ENCODE measurements at places on chromosomes 2 and 18. TPM values are rescaled to one million over a fixed set of nuclear protein-coding genes. Genes with fewer than 3 reads are reported as not detected.

TGFA gene
- total RNA-seq, result 1.1 TPM

CBLN2 gene
- total RNA-seq, result 0.16 TPM

GRCh38 chr2:18752022-18752493, 162.7 kb upstream of the NT5C1B start:
- H3K4me3 ChIP-seq, result no peak overlapping the region
- H3K4me1 ChIP-seq, result peaks cover 9% of the 10 kb centered on the region
- no peak for DNase-seq

DNA sequence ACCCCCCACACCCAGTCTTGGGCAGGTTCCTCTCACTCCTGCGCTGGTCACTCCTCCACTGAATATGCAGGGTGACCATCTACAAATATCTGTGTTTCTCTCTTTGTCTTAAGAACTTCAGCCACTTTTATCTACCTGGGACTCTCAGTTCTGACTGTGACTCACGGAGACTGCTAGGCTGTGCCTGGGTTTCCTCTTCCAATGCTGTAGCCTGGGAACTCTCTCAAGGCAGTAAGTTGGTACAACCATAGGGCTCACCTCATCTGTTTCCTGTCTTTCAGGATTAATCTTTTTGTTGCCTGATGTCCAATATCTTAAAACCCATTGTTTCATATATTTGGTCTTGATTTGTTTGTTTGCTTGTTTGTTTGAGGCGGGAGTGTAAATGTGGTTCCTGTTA, 47.2 kb upstream of the ZNF396 start:
- H3K27me3 ChIP-seq, result no peaks in the 10 kb centered on the region
- H3K36me3 ChIP-seq, result no peaks in the 10 kb centered on the region
- H3K4me1 ChIP-seq, result no peaks in the 10 kb centered on the region
- DNase-seq, result no peak

CCBE1 gene
- 61.1 TPM for total RNA-seq

GRCh38 chr2:235045973-235046343, 94.1 kb downstream of the SH3BP4 start:
- peaks cover 4% of the 10 kb centered on the region for H3K36me3 ChIP-seq
- H3K27me3 ChIP-seq, result no peaks in the 10 kb centered on the region

DNA sequence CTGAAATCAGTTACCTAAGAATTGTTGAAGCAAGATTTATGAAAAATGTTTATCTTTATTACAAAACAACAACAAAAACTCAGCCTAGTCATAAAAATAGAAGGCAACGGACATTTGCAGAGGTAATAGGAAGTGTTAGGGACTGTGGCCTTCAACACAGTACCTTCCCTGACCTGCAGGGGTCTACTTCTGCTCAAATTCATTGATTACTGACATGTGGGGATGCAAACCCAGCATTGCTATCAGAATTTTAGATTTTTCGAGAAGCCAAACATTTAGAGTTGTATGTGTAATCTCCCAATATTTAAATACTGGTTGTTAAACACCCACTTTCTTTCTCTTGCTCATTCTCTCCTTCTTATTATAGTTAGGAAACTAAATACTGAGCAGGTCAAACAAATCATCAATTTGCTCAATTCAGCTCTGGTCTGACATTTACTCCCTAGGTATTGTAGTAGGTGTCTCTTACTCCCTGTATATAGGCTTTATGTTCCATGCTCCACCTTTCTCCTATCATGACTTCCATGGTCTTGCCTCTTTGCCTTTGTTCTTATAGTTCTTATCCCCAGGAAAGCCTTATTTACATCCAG, 198.5 kb downstream of the UBE2E3 start:
- no peak overlapping the region for H3K27ac ChIP-seq
- no peak for DNase-seq
- H3K4me3 ChIP-seq, result no peak overlapping the region
- no peaks in the 10 kb centered on the region for H3K36me3 ChIP-seq
- no peaks in the 10 kb centered on the region for H3K4me1 ChIP-seq
- no peaks in the 10 kb centered on the region for H3K27me3 ChIP-seq

DNA sequence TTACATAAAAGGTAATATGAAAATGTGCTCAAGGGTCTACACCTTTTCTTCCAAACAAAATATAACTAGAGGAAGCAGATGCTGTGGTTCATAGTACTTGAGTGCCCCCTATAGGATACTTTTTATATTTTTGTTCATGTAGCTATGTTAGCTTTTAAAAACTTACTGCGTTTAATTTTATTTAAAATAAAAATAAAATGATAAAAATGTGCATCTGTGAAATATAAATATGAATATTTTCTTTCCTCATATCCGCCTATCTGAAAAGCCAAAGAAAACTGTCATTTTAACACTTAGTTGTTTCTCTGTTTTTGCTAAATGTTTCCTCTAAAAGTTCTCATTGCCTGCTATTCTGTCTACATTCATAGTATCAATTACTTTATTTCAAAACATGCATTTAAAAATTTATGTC, 9.6 kb upstream of the LRP1B start:
- H3K27me3 ChIP-seq, result no peaks in the 10 kb centered on the region
- no peak overlapping the region for H3K4me3 ChIP-seq
- H3K27ac ChIP-seq, result no peak overlapping the region
- DNase-seq, result no peak

- H3K27me3 ChIP-seq, result no peaks in the 10 kb centered on the region
- no peak overlapping the region for H3K27ac ChIP-seq
- H3K4me1 ChIP-seq, result no peaks in the 10 kb centered on the region
- DNase-seq, result no peak
Measured at GRCh38 chr2:146817613-146818012, 1027.2 kb upstream of the ACVR2A start.

DNA sequence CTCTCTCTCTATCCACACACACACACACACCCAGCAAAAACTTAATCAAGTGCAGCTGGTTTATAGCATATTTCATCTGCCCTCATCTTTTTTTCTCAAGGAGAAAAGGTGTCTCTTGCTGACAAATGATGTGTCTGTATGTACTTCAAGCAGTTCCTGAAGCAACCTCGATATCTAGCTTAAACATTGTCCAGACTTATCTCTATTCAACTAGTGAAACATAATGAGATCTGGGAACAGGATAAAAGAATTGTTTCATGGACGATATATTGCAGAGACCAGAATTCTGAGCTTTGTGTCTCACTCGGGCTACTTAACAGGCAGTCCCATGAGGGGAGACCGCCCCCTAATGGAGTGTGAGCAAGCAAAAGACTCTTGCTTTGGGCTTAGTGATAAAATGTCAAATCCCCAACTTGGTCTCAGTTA, 929.2 kb upstream of the SOX11 start:
- H3K27me3 ChIP-seq, result no peaks in the 10 kb centered on the region
- H3K36me3 ChIP-seq, result no peaks in the 10 kb centered on the region
- H3K4me1 ChIP-seq, result no peaks in the 10 kb centered on the region
- no peak overlapping the region for H3K4me3 ChIP-seq

DYNAP gene
- total RNA-seq, result not detected

OXER1 gene
- total RNA-seq, result 2.6 TPM

MALL gene
- 5.8 TPM for total RNA-seq

CRYBA2 gene
- total RNA-seq, result not detected

- no peaks in the 10 kb centered on the region for H3K36me3 ChIP-seq
- no peak for DNase-seq
- no peak overlapping the region for H3K4me3 ChIP-seq
- H3K27me3 ChIP-seq, result no peaks in the 10 kb centered on the region
Measured at GRCh38 chr2:191693778-191694177, 15.8 kb downstream of the NABP1 start.

GRCh38 chr2:197191177-197191939, 119.2 kb downstream of the ANKRD44 start:
- H3K4me1 ChIP-seq, result peaks cover 15% of the 10 kb centered on the region
- DNase-seq, result no peak
- H3K27ac ChIP-seq, result no peak overlapping the region
- no peak overlapping the region for H3K4me3 ChIP-seq
- H3K36me3 ChIP-seq, result no peaks in the 10 kb centered on the region

DNA sequence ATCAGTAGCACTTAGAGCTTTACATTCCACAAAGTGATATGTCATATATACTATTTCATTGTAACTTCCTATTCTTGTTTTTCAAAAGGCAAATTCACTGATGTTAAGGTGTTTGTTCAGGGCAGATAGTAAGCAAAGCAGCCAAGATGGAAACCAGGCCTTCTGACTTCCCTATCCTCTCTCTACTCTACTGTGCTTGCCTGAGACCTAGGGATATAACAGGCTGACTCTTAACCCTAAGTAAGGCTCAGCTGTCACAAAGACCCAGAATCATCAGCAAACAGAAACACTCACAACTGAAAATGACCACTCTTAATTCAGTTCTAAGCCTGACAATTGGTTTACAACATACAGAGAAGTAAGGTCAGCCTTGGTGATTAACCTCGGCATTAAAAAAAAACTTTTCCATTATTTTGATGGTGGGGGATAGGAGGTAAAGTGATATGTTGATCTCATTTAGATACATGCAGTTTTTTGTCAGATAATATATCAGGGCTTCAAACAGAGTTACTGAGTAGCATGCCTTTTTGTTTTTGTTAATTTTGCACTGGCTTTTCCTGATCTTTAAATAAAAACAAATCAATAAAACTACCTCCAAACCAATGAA, 95.4 kb upstream of the CHRNA1 start:
- no peak for DNase-seq
- no peak overlapping the region for H3K27ac ChIP-seq
- no peaks in the 10 kb centered on the region for H3K27me3 ChIP-seq
- H3K36me3 ChIP-seq, result no peaks in the 10 kb centered on the region

- H3K4me3 ChIP-seq, result no peak overlapping the region
- peak overlapping the region; percentile 74 for H3K27ac ChIP-seq
- no peaks in the 10 kb centered on the region for H3K27me3 ChIP-seq
- peaks cover 31% of the 10 kb centered on the region for H3K4me1 ChIP-seq
- no peak for DNase-seq
Measured at GRCh38 chr18:10018289-10018688, 104.5 kb downstream of the VAPA start.

DNA sequence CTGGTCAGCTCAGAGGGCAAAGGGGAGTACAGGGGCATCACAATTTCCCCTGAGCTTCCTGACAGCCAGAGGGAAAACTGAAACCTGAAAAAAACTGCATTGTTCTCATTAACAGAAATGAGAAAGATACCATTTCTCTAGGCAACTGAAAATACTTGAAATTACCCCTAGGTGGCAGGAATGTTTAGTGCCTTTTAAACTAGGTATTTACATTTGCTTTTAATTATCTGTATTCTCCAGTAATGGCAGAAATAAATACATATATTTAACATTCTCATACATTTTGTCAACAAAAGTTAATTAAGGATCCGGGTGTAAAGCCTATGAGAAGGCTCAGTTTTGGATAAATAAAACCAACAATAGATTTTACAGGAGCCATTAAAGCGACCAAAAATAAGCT, 34.5 kb downstream of the RPL31 start:
- H3K4me1 ChIP-seq, result no peaks in the 10 kb centered on the region
- peaks cover 44% of the 10 kb centered on the region for H3K36me3 ChIP-seq
- H3K27ac ChIP-seq, result no peak overlapping the region
- no peak overlapping the region for H3K4me3 ChIP-seq

SP110 gene
- 22.7 TPM for total RNA-seq

RAD51AP2 gene
- total RNA-seq, result not detected

CD8A gene
- 0.99 TPM for total RNA-seq

LCT gene
- not detected for total RNA-seq

IL36G gene
- not detected for total RNA-seq

DNA sequence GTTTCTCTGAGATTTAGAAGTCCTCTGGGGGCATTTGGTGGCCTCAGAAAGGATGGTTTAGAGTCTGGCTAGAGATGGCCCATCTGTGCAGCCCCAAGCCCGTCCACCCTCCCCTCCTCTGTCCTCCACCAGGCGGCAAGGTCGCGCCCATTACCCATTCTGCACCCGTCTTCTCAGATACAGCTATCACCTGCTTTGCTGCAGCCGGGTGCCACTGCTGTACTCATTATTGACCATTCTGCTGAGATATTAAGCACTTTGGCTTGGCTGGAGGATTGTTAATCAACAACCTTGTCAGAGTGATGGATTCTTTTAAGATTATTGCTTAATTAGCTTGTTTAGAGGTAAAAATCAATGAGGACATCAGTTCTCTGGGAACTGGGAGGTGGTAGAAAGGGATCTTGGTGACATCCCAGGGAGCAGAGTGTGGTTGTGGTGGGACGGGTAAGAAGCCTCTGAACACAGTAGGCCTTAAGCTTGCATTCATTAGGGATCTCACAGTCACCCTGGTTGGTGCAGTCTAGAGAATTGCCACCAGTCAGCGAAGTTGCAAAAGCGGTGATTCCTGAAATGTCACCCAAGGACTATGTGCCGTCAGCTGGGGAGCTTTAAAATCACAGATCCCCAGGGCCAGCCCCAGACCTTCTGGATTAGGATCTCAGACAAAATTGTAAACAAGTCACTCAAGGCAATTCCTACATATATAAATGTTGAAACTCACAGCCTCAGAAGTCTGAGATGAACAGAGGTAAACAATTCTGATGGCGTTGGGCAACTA, 90.9 kb downstream of the CAPN13 start:
- H3K27me3 ChIP-seq, result no peaks in the 10 kb centered on the region
- no peaks in the 10 kb centered on the region for H3K36me3 ChIP-seq
- no peaks in the 10 kb centered on the region for H3K4me1 ChIP-seq
- DNase-seq, result peak; percentile 33
- H3K4me3 ChIP-seq, result no peak overlapping the region
- H3K27ac ChIP-seq, result no peak overlapping the region

DNA sequence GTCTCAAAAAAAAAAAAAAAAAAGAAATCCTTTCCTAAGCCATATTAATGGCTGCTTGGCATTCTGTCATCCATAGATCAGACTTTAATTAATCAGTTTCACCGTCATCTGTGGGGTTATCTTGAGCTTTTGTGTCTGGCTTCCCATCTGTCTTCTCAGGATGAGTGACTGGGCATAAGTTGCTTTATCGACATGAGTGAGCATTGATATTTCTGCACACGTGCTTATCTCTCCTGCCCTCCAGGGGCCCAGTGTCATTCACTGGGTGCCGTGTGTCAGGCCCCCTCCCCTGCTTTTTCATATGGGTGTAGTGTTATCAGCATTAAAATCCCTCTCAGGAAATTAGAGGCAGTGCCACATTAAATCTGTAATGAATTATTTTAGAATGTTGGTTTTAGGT, 65.6 kb downstream of the SH3BP4 start:
- no peak for DNase-seq
- no peak overlapping the region for H3K4me3 ChIP-seq
- H3K27me3 ChIP-seq, result no peaks in the 10 kb centered on the region
- no peak overlapping the region for H3K27ac ChIP-seq
- H3K4me1 ChIP-seq, result no peaks in the 10 kb centered on the region

PLEKHH2 gene
- total RNA-seq, result 35.3 TPM

- DNase-seq, result no peak
- H3K4me3 ChIP-seq, result no peak overlapping the region
- H3K27me3 ChIP-seq, result no peaks in the 10 kb centered on the region
- H3K36me3 ChIP-seq, result no peaks in the 10 kb centered on the region
- H3K27ac ChIP-seq, result no peak overlapping the region
Measured at GRCh38 chr18:27298214-27298804, 113.2 kb upstream of the CHST9 start.

SF3B6 gene
- total RNA-seq, result 140 TPM

- no peak for DNase-seq
- no peaks in the 10 kb centered on the region for H3K36me3 ChIP-seq
- no peak overlapping the region for H3K4me3 ChIP-seq
- peaks cover 31% of the 10 kb centered on the region for H3K4me1 ChIP-seq
- H3K27me3 ChIP-seq, result no peaks in the 10 kb centered on the region
Measured at GRCh38 chr2:226694149-226694548, 105.5 kb downstream of the IRS1 start.

GRCh38 chr2:20917287-20917660, 94.4 kb upstream of the LDAH start:
- no peak overlapping the region for H3K4me3 ChIP-seq
- peak overlapping the region; percentile 63 for H3K27ac ChIP-seq
- H3K36me3 ChIP-seq, result no peaks in the 10 kb centered on the region
- no peaks in the 10 kb centered on the region for H3K27me3 ChIP-seq
- no peak for DNase-seq

C1QL2 gene
- not detected for total RNA-seq

GRCh38 chr2:24558781-24559472, 67.9 kb downstream of the NCOA1 start:
- DNase-seq, result no peak
- no peaks in the 10 kb centered on the region for H3K4me1 ChIP-seq
- H3K27ac ChIP-seq, result no peak overlapping the region

ZNF512 gene
- 43.5 TPM for total RNA-seq
